ENCODE measurements at places on chromosomes 3 and 15.

DNA sequence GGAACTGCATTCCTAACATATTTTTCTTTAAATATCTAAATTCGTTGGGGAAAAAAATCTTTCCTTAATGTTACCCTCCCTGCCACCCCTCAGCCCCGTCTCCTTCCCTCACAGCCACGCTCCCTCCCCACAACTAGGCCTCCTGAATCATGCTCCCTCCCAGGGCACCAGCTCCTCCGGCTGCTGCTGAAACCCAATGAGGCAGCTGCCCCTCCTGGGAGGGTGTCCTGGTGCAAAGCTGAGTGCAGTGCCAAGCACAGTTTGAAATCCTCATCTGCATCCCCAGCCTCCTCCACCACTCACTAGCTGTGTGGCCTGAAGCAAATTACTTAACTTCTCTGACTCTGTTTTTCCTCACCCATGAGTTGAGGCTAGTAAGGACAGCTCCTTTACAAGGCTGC is 2.7 kb upstream of the NR2E3 start:
- peak; percentile 34 for DNase-seq

DNA sequence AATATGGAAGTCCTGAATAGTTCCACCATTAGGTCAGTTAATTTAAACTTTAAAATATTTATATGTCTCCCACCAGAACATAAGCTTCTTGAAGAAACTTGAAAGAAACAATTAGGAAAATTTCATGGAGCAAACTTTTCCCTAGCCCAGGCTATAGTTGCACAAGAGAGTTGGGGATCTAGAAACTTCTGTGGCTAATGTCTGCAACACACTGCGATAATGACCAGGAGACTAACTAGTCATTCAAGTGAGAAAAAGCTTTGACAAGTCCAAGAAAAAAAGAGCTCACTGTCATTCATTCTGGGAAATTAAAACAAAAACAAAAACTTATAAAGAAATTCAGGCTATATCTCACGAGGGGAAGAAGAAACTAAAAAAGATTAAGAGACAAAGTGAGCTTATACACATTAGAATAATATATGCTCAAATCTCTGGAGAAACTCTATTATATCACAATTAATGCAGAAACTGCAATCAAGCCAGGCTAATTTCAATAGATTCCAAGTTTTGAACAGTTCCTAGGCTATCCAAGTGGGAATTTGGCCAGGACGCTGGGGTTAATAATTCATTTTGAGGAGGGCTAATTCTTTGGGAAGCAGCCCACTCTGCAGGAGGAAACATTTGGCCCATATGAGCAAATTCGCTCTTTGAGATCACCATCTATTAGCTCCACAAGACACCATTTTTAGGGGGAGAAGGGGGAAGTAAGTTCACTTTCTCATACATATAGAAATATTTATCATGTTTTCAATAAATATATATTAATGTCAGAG is 134.6 kb downstream of the MEIS2 start:
- no peak for DNase-seq

DNA sequence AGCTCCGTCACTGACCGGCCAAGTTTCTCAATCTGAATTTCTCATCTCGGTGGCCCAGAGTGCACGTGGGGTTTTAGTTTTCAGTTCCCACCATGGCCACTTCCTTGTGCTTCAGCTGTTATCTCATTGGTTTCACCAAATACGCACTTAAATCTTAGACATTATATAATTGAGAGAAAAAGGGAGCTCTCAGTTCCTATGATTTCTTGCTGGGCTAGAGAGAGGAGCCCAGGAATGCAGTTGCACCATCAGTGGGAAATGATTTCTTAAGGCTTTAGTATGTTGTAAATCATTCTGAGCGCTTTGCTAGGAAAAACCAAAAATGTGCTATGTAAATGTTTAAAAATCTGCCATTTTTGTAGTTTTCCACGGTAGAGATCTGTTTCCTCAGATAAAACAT is 53.2 kb downstream of the OXNAD1 start:
- DNase-seq: peak; percentile 42

DNA sequence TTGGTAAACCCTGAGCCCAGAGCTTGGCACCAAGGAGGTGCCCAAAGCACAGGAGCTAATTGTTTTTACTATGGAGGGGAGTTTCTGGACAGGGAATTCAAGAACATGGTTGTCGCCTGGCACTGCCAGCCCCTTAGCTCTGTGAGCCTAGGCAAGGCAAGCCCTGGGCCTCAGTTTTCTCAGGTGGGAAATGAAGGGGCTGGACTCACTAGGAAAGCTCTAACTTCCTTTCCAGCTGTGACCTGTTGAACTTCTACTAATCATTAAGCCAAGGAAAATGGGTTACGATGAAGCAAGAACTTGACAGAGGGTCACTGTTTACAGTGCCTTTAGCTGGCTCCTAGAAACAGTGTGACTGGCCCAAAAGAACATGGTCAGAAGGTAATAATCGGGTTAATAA is 277.2 kb downstream of the SHQ1 start:
- no peak for DNase-seq

DNA sequence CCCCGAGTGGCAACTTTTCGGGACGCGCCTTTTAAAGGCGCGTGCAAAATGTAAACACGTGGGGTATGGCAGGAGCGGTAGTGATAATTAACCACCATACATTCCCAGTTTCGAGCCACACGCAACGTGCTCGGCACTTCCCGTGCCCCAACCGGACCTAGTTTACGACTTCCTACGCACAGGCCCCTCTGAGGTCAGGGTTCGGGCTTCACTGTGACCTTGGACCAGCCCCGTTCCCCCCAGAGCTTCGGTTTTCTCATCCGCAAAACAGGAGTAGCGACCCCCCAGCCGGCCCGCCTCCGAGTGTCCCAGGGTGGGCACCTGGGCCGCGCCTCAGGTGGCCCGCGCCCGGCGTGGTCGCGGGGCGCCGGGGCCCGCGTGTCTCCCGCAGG is 451 bp downstream of the CHCHD4 start:
- DNase-seq: peak; percentile 42

Measured in foreskin fibroblast (primary cell).